Osteoblast (primary cell): ENCODE measurements at places on chromosomes 16 and 17. TPM values are rescaled to one million over a fixed set of nuclear protein-coding genes. Genes with fewer than 3 reads are reported as not detected.

DNA sequence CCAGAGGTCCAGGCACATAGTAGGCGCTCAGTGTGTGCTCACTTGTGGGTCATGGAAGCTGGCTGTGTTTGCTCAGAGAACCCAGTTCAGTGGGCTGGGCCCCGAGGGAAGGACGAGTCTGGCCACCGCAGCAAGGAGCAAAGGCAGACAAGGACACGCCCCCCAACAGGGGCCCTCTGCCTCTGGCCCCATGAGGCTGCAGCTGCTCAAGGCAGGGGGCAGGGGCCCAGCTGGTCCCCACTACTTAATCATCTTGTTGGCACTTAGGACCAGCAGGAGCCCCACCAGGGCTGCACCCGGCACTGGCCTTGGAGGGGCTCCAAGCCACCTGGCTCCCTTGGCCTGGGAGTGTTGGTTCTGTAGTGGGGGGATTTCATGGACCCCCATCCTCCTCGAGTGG, 16.1 kb downstream of the KCNJ12 start:
- no peaks in the 10 kb centered on the region for H3K4me1 ChIP-seq
- no peak overlapping the region for H3K4me3 ChIP-seq
- no peak for DNase-seq
- H3K36me3 ChIP-seq: no peaks in the 10 kb centered on the region
- H3K27me3 ChIP-seq: peaks cover 11% of the 10 kb centered on the region

- no peaks in the 10 kb centered on the region for H3K4me1 ChIP-seq
- DNase-seq: peak; percentile 35
- H3K4me3 ChIP-seq: no peak overlapping the region
- H3K27me3 ChIP-seq: no peaks in the 10 kb centered on the region
- H3K36me3 ChIP-seq: no peaks in the 10 kb centered on the region
- H3K27ac ChIP-seq: no peak overlapping the region
Observed at GRCh38 chr17:4463818-4464476, 30.2 kb downstream of the SPNS3 start.

DNA sequence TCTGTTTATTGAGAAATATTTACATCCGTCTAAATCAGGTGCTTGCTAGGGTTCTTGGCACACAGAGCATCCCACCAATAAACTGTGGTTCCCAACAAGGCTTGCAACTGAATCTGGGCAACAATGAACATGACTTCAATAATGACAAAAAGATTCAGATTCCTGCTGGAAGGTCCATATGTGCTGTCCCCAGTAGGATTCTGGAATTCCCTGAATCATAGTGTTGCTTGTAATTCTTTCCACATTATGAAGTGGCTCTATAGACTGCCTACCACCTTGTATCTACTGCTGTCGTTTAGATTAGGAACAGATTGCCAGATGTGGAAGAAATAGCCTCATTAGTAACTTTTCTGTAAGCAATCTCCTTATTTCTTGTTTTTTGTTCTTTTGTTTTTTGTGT, 265.9 kb downstream of the WWOX start:
- no peaks in the 10 kb centered on the region for H3K27me3 ChIP-seq
- H3K36me3 ChIP-seq: no peaks in the 10 kb centered on the region
- no peak overlapping the region for H3K4me3 ChIP-seq
- no peak for DNase-seq
- no peak overlapping the region for H3K27ac ChIP-seq

GRCh38 chr17:10069301-10069700, 129.1 kb downstream of the GAS7 start:
- H3K27me3 ChIP-seq: no peaks in the 10 kb centered on the region
- no peak overlapping the region for H3K4me3 ChIP-seq
- H3K4me1 ChIP-seq: no peaks in the 10 kb centered on the region
- H3K27ac ChIP-seq: no peak overlapping the region
- no peaks in the 10 kb centered on the region for H3K36me3 ChIP-seq

GRCh38 chr17:66791347-66791746, 43.6 kb upstream of the CACNG5 start:
- no peaks in the 10 kb centered on the region for H3K27me3 ChIP-seq
- H3K4me1 ChIP-seq: peaks cover 3% of the 10 kb centered on the region
- no peak for DNase-seq
- H3K36me3 ChIP-seq: peaks cover 52% of the 10 kb centered on the region
- no peak overlapping the region for H3K4me3 ChIP-seq

DNA sequence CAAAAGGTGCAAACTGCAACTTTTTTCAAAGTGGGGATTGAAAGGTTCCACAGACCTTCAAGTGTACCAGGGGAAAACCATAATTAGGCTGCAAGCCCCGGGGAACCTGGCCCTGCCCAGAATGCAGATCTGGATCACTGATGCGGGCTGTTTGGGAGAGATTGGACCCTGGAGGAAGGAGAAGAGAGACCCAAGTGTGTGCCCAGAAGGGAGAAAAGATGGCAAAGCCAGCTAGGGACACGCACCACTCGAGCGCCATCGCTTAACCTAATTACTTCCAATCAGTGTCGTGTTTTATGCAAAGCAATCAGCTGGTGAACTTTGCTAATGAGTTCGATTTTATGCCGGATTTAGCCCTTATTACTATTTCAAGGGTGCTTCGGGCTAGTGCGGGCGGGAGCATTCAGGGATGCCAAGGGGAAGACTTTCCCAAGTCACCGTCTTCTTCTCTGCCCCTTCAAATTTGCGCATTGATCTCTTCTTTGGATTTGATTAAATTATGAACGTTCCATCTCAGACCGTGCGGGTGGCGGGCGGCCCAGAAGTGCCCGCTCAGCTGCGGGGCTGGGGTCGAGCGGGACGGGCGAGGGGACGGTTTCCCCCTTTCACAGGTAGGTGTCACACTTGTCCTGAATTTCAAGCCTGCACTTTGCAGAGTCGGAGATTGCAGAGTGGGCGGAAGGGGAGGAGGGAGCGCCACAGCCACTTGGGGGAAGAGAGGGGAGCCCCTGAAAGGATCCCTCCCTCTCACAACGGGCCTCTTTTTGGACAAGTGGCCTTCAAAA, 4.0 kb downstream of the IRX5 start:
- no peaks in the 10 kb centered on the region for H3K27me3 ChIP-seq
- H3K4me1 ChIP-seq: peaks cover 10% of the 10 kb centered on the region
- H3K36me3 ChIP-seq: peaks cover 23% of the 10 kb centered on the region
- peak overlapping the region; percentile 71 for H3K4me3 ChIP-seq
- peak; percentile 91 for DNase-seq

GRCh38 chr16:12303653-12304052, 327.1 kb downstream of the SNX29 start:
- no peaks in the 10 kb centered on the region for H3K27me3 ChIP-seq
- H3K36me3 ChIP-seq: no peaks in the 10 kb centered on the region
- no peak overlapping the region for H3K27ac ChIP-seq

TOX3 gene
- total RNA-seq: not detected in 2 replicates

GRCh38 chr17:4881761-4882555, 17.4 kb upstream of the C17orf107 start:
- no peak overlapping the region for H3K27ac ChIP-seq
- peaks cover 20% of the 10 kb centered on the region for H3K36me3 ChIP-seq
- DNase-seq: peak; percentile 88
- no peak overlapping the region for H3K4me3 ChIP-seq
- H3K27me3 ChIP-seq: no peaks in the 10 kb centered on the region

KRT20 gene
- total RNA-seq: not detected in 2 replicates

PGAP6 gene
- 40.1 and 54.3 TPM in 2 replicates for total RNA-seq

GRCh38 chr17:66885417-66885816, 50.5 kb downstream of the CACNG5 start:
- DNase-seq: no peak
- no peak overlapping the region for H3K4me3 ChIP-seq
- peaks cover 1% of the 10 kb centered on the region for H3K27me3 ChIP-seq
- no peak overlapping the region for H3K27ac ChIP-seq
- H3K4me1 ChIP-seq: no peaks in the 10 kb centered on the region

- no peaks in the 10 kb centered on the region for H3K36me3 ChIP-seq
- no peak overlapping the region for H3K4me3 ChIP-seq
- no peak overlapping the region for H3K27ac ChIP-seq
- no peaks in the 10 kb centered on the region for H3K27me3 ChIP-seq
- DNase-seq: no peak
- no peaks in the 10 kb centered on the region for H3K4me1 ChIP-seq
Observed at GRCh38 chr17:34484193-34484733, 95.1 kb upstream of the TMEM132E start.

GRCh38 chr16:55488306-55488705, 9.3 kb downstream of the MMP2 start:
- peak overlapping the region; percentile 97 for H3K27ac ChIP-seq
- no peaks in the 10 kb centered on the region for H3K27me3 ChIP-seq
- no peak overlapping the region for H3K4me3 ChIP-seq
- DNase-seq: no peak

COX11 gene
- total RNA-seq: 38.7 and 44.8 TPM in 2 replicates

MARVELD3 gene
- total RNA-seq: 0.36 and 0.88 TPM in 2 replicates

DNA sequence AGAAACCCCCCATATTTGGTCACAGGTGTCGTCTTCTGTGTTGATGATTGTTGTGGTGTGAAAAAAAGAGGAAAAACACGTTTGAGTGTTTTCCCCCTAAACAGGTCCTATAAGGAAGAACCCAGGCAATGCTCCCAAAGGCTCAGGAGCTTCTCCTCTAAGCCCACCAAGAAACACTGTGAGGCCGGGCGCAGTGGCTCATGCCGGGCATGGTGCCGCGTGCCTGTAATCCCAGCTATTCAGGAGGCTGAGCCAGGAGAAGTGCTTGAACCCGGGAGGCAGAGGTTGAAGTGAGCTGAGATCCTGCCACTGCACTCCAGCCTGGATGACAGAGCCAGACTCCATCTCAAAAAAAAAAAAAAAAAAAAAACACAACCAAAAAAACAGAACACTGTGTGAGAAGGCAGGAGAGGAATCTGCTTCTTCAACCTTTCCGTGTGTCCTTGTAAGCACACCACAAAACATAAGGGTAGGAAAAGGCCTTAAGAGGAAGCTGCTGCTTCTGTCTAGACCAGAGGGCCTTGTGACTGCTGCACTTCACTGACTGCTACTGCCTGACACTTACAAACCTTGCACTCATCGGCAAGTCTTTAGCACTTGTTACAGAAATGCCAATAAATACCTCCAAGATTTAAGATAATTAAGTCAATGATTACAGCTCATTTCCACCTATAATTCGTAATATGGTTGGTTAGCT, 9.3 kb downstream of the JPT1 start:
- no peak overlapping the region for H3K4me3 ChIP-seq
- DNase-seq: peak; percentile 36
- no peaks in the 10 kb centered on the region for H3K27me3 ChIP-seq
- H3K4me1 ChIP-seq: no peaks in the 10 kb centered on the region
- no peak overlapping the region for H3K27ac ChIP-seq

- H3K27me3 ChIP-seq: peaks cover 9% of the 10 kb centered on the region
- no peaks in the 10 kb centered on the region for H3K4me1 ChIP-seq
- DNase-seq: no peak
- no peak overlapping the region for H3K4me3 ChIP-seq
- no peaks in the 10 kb centered on the region for H3K36me3 ChIP-seq
- H3K27ac ChIP-seq: no peak overlapping the region
Observed at GRCh38 chr16:65908568-65908967, 457.9 kb upstream of the CDH5 start.

TEKT3 gene
- total RNA-seq: 0.36 TPM in 1 of 2 replicates, not detected in the other

- no peaks in the 10 kb centered on the region for H3K36me3 ChIP-seq
- DNase-seq: peak; percentile 72
- no peaks in the 10 kb centered on the region for H3K27me3 ChIP-seq
- peak overlapping the region; percentile 96 for H3K4me3 ChIP-seq
Observed at GRCh38 chr16:81006211-81006812, 373 bp downstream of the CMC2 start.

KLHL10 gene
- total RNA-seq: 0.36 and 0.59 TPM in 2 replicates

DNA sequence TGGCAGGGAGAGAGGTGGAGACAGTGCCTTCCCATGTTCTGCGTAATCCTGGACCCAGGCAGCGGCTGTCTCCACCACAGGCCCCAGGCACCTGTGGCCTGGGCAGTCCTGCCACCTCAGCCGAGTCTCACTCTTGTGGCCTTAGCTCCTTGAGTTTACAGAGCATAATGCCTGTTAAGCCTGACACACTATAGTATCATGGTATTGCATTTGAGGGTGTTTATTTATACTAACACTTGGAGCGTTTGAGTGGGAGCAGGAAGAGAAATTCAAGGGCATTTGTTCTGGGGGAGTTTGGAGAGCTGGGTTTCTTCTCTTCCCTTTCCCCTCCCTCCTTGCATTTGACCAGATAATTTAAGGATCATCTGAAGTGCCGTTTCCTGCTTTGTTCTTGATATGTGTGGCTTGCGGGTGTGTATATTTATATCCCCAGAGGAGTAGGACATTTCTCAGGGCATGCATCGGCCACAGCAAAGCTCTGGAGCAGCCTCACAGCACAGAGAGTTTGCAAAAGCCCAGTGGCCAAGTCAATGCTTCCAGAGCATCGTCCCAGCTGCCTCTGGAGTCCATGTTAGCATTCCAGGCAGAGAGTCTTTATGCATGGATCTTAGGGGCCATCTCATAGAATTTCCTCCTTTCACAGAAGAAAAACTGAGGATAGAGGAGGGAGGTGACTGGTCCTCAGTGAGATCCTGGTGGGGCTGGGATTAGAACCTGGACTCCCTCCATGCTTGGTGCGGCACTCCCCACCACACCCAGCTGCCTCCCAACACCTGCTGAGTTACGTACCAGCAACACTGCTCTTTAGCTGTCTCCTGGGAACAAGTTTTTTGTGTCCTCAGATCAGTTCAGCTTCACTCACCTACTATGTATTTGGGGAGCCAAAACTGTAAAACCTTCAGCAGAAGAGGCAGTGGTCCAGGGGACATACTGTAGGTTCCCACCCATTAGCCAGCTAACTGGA, 222.8 kb downstream of the CCDC182 start:
- no peak overlapping the region for H3K27ac ChIP-seq
- H3K36me3 ChIP-seq: no peaks in the 10 kb centered on the region
- peaks cover 3% of the 10 kb centered on the region for H3K4me1 ChIP-seq
- no peaks in the 10 kb centered on the region for H3K27me3 ChIP-seq

MYOCD gene
- under 0.01 TPM in 2 replicates for total RNA-seq

WSCD1 gene
- not detected in 2 replicates for total RNA-seq

MT1E gene
- total RNA-seq: 105 and 119 TPM in 2 replicates

UTP18 gene
- 31.5 and 38.0 TPM in 2 replicates for total RNA-seq

DNA sequence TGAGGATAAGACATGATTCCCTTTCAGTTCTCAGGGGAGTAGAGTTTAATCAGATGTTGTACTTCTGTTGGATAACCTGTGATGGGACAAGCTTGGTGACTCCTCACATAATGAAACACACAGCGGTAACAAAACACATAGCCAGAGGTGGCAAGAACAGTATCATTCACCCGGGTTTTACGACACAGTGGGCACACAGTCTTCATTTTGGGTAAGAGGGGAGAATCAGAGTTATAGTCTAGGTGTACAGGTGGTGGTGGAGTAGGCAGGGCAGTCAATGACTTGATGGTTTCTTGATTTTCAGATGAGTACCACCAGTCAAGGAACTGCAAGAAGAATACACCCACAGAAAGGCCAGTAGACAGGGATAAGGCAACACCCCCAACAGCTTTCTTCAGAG, 2.6 kb downstream of the PEX12 start:
- H3K27me3 ChIP-seq: no peaks in the 10 kb centered on the region
- peaks cover 18% of the 10 kb centered on the region for H3K4me1 ChIP-seq

- DNase-seq: peak; percentile 96
- H3K36me3 ChIP-seq: no peaks in the 10 kb centered on the region
- H3K27ac ChIP-seq: no peak overlapping the region
- H3K4me1 ChIP-seq: peaks cover 3% of the 10 kb centered on the region
Observed at GRCh38 chr17:50783193-50783660, 15.9 kb upstream of the ANKRD40CL start.

DNA sequence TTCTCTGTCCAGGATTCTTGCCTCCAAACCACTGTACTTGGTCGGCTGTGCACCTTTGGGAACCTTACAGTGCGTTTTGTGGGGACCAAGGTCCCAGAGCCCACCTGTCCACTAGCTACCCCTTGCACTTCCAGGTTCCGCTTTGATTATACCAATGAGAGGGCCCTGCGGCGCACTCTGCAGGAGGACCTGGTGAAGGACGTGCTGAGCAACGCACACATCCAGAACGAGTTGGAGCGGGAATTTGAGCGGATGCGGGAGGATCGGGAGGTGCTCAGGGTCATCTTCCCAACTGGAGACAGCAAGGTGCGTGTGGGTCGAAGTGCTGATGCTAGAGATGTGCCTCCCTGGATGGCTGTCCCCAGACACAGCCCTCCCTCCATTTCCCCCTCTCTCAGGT, 18.8 kb downstream of the POLR2A start:
- H3K27me3 ChIP-seq: no peaks in the 10 kb centered on the region
- H3K4me3 ChIP-seq: no peak overlapping the region
- H3K27ac ChIP-seq: no peak overlapping the region
- H3K36me3 ChIP-seq: peaks cover 91% of the 10 kb centered on the region
